Stimulated activated CD8-positive, alpha-beta memory T cell treated with anti-CD3 and anti-CD28 coated beads, Interleukin-2, amount 100 ng/mL, for 48 hours (primary cell): ENCODE measurements at places on chromosomes 13 and 19.

GRCh38 chr13:50685491-50685890, 158.0 kb downstream of the DLEU7 start:
- no peak for DNase-seq

- no peak for DNase-seq
Observed at GRCh38 chr13:77113496-77113895, 86.5 kb upstream of the FBXL3 start.

- DNase-seq = no peak
Observed at GRCh38 chr13:93289053-93289452, 62.4 kb downstream of the GPC6 start.

GRCh38 chr13:22425087-22425486, 754.2 kb downstream of the FGF9 start:
- no peak for DNase-seq

DNA sequence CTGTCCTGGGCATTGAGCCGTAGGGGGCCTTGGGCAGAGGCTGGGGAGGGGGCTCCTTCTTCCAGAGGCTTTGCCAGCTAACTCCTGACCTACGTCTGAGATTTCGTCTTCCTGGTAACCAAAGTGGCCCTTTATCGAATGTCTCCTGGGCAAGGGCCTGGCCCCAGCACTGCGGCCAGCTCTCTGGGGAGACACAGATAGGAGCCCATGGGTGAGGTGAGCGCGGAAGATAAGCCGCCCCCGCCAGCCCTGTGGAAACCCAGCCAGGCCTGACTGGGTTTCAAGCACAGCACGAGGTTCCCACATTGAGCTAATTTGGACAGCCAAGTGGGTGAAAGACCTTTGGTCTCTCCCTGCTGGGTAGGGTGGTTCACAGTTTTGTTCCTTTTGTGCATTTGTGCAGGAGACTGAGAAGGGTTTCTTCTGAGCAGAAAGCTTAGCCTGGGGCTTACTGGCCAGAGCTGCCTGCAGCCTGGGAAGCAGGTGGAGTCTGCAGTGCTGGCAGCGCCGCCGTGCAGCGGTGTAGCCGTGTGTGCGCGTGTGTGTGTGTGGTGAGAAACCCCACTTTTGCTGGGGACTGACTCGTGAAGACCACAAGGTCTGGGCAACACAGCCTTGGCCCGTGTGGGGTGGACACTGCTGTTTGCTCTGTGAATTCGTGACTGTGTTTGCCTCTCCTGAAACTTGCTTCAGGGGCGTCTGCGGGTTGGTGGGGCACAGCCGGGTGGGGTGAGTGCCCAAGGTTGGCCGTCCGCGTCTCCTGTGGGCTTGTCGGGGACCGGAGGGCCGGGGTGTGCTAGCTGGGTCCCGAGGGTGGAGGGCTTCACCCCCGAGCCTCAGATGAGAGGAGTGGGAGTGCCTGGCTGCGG, 2.5 kb downstream of the BSG start:
- DNase-seq = no peak

GRCh38 chr13:48574041-48574796, 41.3 kb upstream of the RCBTB2 start:
- no peak for DNase-seq

- DNase-seq = no peak
Observed at GRCh38 chr13:112951674-112952371, 17.2 kb upstream of the MCF2L start.

GRCh38 chr19:29971002-29971401, 29.0 kb downstream of the URI1 start:
- no peak for DNase-seq

DNA sequence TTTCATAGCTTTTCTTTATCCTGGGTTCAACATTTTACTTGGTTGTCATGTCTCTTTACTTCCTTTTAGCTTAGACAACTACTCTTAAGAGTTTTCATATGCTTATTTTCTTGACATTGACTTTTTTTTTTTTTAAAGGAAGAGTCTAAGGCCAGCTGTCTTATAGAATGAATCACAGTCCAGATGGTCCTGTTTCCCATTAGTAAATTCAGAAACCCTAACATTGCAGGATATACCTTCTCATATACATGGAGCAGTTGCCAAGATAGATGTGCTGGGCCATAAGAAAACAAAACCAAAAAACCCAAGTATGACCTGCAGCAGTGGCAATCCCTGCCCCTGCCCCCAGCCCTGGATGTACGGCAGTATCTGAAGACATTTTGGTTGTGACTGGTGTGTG, 72.8 kb downstream of the COG3 start:
- no peak for DNase-seq

DNA sequence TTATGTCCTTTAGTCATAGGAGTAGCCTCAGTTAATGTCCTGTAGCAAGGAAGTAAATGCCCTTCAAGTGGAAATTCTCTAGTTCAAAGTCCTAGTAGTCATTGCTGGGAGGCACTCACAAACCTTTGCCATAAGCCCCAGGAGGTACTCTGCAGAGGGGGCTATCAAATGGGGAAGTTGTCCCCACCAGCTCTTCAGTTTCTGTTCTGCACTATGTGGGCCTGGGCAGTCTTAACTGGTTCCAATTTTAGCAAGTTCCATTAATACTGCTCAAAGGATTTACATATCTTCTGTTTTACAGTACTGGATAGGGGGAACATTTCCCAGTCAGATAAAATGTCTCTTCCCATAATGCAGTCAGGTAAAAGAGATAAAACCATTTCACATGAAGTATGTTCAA, 101.3 kb downstream of the B3GLCT start:
- no peak for DNase-seq

DNA sequence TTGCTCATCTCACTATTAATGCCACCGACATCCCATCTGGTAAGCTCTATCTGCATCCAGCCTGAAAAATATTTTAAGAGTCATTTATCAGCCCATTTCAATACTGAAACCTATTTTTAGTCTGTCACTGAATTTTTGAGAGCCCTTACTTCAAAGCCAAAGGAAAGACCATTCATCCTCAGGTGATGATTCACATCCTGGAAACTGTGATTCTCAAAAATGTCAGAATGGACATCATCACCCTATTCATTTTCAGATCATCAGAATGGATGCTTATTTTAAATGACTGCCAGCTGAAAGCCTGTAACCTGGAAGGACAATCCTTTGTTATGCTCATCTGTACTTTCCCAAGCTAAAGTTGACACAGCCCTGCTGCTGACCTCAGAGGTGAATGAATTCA, 27.0 kb downstream of the TNFSF11 start:
- no peak for DNase-seq

DNA sequence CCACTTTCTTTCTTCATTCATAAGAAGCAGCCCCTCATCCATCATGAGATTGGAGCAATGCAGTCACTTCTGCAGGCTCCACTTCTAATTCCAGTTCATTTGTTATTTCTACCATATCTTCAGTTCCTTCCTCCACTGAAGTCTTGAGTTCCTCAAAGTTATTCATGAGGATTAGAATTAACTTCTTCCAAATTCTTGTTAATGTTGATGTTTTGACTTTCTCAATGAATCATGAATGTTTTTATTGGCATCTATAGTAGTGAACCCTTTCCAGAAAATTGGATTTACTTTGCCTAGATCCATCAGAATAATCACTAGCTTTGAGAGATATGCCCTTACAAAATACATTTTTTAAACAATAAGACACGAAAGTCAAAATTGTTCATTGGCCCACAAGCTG, 2567.7 kb upstream of the PCDH20 start:
- DNase-seq = no peak

GRCh38 chr19:43957891-43958290, 6.9 kb downstream of the ZNF221 start:
- no peak for DNase-seq

DNA sequence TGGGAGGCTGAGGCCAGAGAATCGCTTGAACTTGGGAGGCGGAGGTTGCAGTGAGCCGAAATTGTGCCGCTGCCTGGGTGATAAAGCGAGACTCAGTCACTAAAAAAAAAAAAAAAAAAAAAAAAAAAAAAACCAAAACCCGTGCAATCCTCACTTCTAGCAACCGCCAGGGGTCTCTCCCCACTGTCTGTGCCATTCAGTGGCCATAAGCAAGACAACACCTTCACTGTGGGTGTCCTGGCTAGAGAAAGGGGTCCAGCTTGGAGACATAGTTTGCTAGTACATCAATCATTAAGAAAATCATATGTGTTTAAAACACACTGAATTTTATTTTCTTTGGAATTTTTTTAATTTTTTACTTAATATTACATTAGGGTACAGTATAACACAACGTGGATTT, 68.2 kb downstream of the RASL11A start:
- no peak for DNase-seq

DNA sequence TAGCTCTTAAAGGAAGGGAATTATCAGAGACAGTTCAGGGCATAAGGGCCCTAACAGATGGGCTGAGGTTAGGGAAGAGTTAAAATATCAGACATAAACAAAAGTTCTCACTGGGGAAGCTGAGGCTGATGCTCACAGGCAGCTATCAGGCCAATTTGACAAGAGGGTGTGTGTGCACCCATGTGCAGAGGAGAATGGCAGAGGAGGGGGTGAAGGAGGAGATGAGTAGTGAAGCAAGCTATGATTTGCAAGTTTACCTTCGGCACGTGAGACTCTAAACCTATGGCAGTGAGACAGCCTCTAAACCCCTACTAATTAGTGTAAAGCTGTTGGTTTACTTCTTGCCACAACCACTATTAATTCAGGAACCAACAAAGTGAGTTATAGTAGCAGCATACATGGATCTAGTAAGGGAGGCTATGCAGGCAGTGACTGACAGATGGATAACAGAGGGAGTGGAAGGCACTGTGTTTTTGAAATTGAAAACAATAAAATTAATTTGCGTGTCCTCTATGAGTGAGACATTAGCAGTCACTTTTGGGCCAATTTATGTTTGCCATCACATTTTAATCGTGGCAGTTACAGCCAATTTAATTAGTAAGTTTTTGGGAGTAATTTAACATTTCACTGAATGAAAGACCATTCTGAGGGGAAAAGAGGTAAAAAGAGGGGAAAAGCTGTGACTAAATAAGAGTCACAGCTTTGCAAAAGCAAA, 99.6 kb upstream of the HTR2A start:
- no peak for DNase-seq

DNA sequence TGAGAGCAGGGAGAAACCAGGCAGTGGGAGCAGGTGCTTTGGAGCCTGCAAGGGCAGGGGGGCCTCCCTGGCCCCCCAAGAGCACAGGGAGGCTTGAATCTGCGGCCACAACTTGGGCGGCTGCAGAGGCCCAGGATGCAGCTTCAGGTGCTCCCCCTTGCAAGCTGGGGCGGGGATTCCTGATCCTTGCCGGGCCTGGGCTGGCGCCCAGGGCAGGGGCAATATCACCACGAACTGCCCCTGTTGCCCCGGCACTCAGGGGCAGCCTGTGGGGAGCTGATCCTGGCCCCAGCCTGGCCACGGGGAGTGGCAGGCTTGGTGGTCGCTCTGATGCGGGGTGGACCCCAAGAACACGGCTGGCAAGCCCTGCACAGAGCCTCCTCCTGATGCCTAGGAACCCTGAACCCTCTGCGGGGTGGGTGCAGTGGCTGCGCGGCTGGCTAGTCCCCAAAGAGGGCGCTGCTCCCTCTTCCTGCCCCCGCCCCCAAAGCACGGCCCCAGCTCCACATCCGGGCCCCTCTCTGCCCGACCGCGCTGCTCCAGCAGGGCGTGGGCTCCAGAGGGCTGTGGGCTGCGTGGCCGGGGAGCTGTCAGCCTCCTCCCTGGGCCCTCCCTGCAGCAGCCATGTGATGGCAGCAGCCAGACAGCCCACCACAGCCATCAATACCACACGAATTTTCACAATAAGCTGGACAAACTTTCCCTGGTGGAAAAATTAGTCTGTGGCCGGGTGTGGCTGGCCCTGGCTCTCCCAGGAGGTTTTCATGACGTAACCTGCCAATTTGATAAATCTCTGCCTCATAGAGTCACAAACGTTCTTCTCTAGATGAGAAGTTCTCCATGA, 21.0 kb downstream of the TNFSF9 start:
- DNase-seq = peak; percentile 72

DNA sequence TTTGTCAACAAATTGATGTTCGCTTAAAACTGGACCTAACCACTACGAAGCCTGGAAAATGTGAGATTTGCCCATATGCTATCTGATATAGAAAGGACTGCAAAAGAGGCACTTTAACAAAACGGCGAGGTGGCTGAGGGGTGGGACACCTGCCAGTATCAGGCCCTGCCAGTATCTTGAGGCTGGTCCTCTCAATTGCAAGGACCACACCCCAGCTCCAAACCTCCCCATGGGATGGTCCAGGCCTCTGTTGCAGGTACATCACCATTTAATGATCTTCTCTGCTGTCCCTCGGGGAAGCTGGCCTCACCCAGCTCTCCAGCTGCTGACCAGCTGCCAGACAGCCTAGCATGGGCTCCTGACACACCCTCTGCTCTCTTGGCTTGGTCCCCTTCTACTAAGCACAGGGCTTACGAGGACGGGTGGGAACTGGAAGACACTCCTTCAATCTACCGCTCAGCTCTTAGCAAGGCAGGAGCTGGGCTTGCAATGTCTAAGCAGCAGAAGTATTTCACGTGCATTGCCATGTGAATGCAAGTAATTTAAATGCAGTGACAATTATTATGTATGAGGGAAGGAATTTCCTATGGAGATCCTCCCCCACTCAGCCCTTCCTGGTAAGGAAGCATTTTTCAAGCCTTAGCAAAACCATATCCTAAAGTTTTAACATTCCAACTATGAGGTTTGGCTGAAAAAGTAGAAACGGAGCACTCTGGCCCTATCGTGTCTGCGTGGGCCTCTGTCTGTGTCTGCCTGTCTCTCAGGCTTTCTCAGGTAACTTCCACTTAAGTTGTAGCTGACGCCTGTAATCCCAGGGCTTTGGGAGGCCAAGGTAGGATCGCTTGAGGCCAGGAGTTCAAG, 63.9 kb downstream of the LATS2 start:
- DNase-seq = no peak

- no peak for DNase-seq
Observed at GRCh38 chr19:7759156-7759555, 3.9 kb upstream of the CLEC4M start.

- no peak for DNase-seq
Observed at GRCh38 chr13:102550507-102550906, 46.3 kb upstream of the TPP2 start.

DNA sequence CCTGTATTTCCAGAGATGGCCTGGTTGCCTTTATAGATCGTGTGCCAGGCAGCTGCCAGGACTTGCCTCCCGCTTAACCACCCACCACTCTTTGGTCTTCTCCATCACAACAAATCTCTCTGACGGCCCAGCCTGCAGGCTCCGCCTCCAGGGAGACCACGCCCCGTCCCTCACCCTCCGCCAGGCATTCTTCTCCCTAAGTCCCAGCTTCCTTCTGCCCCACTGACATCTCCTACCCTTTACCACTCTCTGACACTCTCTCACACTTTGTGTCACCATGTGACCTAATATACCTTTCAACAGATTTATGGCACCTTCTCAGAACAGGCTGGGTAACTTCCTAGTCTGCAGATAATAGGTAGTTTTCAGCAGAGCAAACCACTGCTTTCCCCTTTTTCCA, 95.1 kb downstream of the CAB39L start:
- no peak for DNase-seq
